Umbilical cord (tissue), 2 donors: ENCODE measurements at places on chromosomes 1 and 21.

DNA sequence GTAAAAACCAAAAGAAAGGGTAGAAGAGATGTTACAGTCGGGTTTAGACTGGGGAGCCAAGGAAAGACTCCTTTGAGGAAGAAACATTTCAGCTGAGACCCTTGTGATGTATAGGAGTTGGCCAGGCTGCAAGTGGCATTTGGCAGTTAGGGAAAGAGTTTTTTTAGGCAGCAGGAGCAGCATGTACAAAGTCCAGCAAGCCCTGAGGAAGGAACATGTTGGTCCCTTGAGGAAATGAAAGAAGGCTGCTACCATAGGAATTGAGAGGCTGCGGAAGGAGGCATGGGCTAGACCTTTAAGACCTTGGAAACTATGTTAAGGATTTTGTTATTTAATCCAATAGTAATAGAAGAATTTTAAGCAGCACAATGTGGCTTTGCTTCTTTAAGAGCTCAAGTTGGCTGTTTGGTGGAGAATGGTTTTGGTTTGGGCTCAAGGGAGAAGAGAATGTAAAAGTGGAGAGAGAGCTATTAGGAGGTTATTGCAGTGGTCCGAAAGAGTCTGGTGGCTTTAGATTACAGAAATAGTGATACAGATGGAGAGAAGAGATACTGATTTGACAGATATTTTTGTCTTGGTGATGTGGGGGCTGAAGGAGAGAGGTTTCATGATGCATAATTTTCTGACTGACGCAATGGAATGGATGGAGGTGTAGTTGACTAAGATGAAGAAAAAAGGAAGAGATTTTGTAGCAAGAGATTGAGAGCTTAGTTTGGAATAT, 26.6 kb downstream of the SMAP2 start:
- DNase-seq, result no peak

- peak; percentile 46 for DNase-seq
Observed at GRCh38 chr1:239803781-239804180, 287.9 kb upstream of the FMN2 start.

DNA sequence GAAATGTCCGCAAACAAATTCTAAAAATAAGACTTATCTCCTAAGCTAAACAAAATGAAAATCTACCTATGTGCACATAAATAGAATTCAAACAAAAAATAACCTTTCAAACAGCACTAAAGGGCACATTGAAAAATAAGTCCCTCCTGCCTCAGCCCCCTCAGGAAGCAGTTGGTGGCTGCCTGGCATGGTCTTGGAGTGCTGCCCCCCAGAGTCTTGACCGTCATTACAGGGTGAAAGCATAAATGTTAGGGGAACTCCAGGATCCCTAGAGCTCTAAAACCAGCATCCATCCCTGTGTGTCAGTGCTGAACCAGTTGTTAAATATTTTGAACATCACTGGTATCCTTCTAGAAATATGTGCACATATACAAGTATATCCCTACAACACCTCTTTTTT, 6.5 kb upstream of the NPL start:
- DNase-seq, result no peak

- no peak for DNase-seq
Observed at GRCh38 chr1:160801836-160802580, 6.0 kb downstream of the LY9 start.

GRCh38 chr1:22878626-22879025, 94.0 kb downstream of the LACTBL1 start:
- no peak for DNase-seq

GRCh38 chr1:112316254-112316913, 79.6 kb upstream of the CTTNBP2NL start:
- no peak for DNase-seq

GRCh38 chr1:55048453-55049270, 9.3 kb downstream of the PCSK9 start:
- peak; percentile 35 for DNase-seq

DNA sequence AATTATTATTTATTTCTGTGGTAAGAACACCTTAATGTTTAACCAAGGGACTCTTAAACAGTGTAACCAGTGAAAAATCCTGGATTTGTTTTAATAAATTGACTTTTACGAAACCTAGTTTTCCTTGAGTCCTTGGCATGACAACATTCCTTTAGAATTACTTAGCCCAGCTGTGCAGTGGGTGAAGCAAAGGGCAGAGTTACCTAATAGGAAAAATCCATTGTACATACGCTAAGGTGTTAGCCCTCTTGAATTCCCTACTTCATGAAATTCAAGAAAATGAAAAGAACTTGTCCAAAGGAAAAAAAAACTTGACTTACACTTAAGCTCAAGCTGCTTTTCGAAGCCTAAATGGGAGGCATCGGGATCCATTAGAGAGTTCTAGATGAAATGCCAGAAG, 852.0 kb upstream of the ADAMTS5 start:
- DNase-seq, result no peak

- DNase-seq, result peak; percentile 83
Observed at GRCh38 chr21:26962621-26963181, 4.2 kb downstream of the ADAMTS5 start.

DNA sequence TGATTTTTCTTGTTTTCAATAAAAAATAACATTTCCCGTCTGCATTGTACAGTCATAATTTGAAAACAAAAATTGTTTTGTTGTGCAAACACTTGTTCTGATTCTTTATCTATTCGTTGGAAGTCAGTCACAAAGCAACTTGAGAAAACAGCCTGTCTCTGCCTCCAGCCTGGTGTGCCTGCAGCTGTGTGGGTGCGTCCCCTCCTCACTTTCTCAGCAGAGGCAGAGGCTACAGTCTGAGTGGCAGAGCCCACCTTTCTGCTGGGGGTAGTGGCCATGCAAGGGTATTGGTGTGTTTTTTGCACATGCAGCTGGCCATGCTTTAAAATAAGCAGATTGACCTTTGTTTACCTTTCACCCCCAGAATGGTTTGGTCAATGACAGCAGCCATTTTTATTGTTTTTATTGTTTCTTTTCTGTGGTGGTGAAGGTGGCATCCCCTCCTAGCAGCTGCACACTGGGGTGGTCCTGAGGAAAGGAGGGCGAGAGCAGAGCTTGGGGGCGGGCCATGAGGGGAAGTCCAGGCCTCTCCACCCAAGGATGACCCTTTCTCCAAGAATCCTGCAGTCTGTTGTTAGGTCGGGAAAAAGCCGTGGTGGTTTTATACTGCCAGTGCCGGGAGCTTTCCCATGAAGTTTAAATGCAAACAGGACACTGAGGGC, 159.6 kb downstream of the PCBP3 start:
- DNase-seq, result no peak
